Mesothelial cell of epicardium (in vitro differentiated cells): ENCODE measurements at places on chromosomes 2 and 18.
A peak's percentile ranks its signal among the peaks of the same experiment; 100 is the strongest.

DNA sequence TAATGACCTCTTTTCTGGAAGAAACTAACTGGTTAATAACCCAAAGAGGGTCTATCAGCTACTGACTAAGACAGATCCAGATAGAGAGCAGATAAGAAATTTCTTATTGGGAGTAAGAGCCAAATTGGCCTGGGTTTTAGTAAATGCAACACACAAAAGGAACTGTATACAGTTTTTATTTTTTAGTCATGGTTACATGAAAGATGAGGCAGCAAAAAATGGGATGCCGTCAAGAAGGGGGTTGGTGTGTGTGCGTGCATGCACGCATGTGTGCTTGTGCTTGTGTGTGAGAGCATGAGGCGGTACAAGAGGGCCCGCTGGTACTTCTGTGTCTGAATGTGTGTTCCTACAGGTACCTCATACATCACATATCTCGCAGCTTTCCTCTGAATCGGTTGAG lies 466.2 kb upstream of the HNRNPA3 start:
- H3K36me3 ChIP-seq: no peaks in the 10 kb centered on the region
- H3K4me1 ChIP-seq: peaks cover 66% of the 10 kb centered on the region
- no peak overlapping the region for H3K4me3 ChIP-seq
- H3K27me3 ChIP-seq: no peaks in the 10 kb centered on the region
- no peak overlapping the region for H3K27ac ChIP-seq
- DNase-seq: no peak

DNA sequence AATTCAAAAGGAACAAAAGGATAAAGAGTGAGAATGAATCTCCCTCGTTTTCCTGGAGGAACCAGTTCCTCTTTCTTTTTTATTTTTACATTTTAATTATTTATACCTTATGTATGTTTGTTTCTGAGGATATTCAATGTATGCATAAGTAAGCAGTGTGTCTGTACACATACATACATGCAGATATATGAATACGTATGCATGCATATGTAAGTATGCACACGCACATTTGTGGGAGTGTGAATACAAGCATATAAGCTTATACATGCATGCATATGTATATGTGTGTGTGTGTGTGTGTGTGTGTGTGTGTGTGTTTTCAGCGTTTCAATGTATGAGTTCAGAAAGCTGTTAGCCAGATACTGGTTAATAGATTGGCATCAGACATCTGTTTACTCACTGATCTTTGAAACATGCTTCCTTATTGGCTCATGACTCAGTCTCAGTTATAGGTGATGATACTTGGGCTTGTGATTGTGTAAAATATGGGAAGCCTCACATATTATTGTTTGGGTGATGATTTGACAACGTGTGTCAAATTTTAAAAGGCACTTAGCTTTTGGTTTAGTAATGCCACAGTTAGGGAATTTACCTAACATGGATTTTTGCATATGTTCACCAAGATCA lies 279.7 kb upstream of the TRIB2 start:
- no peaks in the 10 kb centered on the region for H3K36me3 ChIP-seq
- H3K4me1 ChIP-seq: peaks cover 10% of the 10 kb centered on the region
- no peaks in the 10 kb centered on the region for H3K27me3 ChIP-seq
- no peak for DNase-seq

- H3K27ac ChIP-seq: no peak overlapping the region
- no peak overlapping the region for H3K4me3 ChIP-seq
- H3K4me1 ChIP-seq: peaks cover 22% of the 10 kb centered on the region
- H3K36me3 ChIP-seq: peaks cover 6% of the 10 kb centered on the region
- no peaks in the 10 kb centered on the region for H3K27me3 ChIP-seq
Measured at GRCh38 chr2:220143336-220143735, 515.9 kb downstream of the SLC4A3 start.

DNA sequence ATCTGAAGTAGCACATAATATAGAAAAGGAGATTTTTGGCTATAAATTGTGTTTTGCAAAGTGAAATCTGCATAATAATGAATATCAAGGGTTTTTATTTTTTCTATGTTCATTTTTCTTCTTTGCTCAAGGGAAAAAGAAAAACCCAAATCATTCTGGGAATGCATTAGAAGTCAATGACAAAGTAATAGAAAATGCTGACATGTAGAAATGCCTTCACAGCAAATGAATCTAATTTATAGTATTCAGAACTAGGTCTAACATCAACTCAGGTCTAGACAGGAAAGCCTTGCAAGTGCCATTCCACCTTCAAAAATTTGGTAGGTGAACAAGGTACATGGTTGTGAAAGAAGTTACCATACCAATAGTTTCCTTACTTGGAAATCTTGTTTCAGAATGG lies 831.5 kb upstream of the CELF4 start:
- no peak overlapping the region for H3K4me3 ChIP-seq
- no peak for DNase-seq

GRCh38 chr18:31774477-31774785 lies 13.8 kb upstream of the SLC25A52 start:
- no peak overlapping the region for H3K4me3 ChIP-seq
- H3K27me3 ChIP-seq: no peaks in the 10 kb centered on the region
- no peak for DNase-seq
- H3K27ac ChIP-seq: no peak overlapping the region

DNA sequence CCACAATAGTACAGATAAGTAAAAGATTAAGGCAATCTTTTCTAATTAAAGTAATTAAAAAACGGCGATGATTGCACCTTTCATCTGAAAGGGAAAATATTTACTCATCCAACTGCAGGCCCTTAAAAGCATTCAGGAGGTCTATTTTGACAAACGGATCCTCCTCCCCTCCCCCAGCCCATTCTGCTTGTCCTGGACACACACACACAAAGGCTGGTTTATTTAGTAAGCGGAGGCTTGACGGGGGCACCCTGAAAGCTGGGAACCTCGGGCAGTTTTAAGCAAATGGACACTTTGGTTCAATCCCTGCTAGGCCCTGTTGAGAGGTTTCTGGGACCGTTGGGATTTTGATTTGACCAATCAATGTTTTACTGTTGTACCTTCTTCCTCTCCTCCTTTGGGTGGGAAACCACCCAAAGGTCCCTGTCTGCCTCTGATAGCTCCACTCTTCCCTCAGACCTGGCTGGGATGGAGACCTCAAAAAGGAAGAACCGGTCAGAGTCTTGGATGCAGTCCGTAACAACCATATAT lies 135.8 kb upstream of the HAAO start:
- H3K36me3 ChIP-seq: no peaks in the 10 kb centered on the region
- peaks cover 91% of the 10 kb centered on the region for H3K4me1 ChIP-seq
- DNase-seq: no peak
- peak overlapping the region; percentile 99 for H3K27ac ChIP-seq

DNA sequence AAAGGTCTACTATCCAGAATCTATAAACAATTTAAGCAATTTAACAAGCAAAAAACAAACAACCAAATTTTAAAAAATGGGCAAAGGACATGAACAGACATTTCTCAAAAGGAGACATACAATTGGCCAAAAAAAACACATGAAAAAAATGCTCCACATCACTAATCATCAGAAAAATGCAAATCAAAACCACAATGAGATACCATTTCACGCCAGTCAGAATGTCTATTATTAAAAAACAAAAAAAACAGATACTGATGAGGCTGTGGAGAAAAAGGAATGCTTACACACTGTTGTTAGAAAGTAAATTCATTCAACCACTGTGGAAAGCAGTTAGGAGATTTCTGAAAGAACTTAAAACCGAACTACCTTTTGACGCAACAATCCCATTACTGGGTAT lies 66.4 kb upstream of the SESTD1 start:
- H3K36me3 ChIP-seq: peaks cover 4% of the 10 kb centered on the region
- H3K27ac ChIP-seq: no peak overlapping the region
- no peak for DNase-seq
- no peak overlapping the region for H3K4me3 ChIP-seq
- peaks cover 9% of the 10 kb centered on the region for H3K27me3 ChIP-seq

DNA sequence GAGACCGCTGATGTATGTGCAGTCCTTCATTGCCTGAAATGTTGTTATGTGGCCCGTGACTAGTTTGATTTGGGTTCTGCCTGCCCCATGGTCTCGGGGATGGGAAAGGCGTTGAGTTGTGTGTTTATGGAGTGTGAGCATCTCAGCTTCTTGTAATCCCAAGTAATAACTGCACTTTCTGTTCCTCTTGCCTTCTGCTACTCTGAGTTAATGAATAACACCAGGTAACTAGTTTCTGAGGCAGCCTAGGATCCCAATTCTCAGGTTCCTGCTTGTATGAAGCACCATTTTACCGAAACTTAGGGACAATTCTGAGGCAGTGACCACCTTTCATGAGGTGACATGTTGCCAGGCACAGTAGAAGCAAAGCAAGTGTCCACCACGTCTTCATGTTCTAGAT lies 170.0 kb downstream of the ALK start:
- H3K27me3 ChIP-seq: peaks cover 23% of the 10 kb centered on the region
- H3K27ac ChIP-seq: no peak overlapping the region
- H3K4me1 ChIP-seq: no peaks in the 10 kb centered on the region

DNA sequence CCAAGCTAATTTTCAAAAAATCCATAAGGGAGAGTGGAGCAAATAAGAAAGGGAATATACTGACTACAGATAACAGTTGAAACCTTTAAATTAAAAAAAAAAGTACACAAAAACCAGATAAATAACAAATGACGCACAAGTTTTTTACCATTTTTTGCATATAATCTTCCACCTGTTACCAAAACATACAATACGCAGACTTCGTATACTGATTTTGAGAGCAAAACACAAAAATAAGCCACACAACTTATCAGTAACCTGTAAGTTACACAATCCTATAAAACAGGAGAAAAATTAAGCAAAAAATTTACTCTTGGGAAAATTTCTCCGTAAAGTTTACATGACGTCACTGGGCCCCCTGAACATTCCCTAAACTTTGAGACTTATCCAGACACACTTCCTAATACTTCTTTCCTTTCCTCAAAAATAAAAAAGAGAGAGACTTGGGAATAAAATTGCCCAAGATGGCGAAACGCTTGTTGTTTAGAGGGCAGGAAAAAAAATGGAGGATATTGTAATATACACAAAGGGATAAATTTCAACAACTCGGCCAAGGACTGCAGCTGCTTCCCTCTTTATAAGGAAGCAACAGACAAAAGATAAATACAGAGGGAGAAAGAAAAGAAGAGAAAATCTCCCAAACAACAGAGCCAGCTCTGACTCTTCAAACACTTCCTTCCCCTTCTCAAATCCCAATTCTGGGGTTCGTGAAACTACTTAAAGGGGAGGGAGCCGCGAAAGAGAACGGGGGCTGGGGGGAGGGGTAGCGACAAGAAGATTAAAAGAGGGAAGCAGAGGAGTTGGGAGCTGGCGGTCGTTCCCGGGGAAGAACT lies 1.6 kb downstream of the BAZ2B start:
- DNase-seq: no peak
- no peaks in the 10 kb centered on the region for H3K36me3 ChIP-seq
- H3K27ac ChIP-seq: peak overlapping the region; percentile 100
- peak overlapping the region; percentile 82 for H3K4me3 ChIP-seq
- no peaks in the 10 kb centered on the region for H3K27me3 ChIP-seq

- peak overlapping the region; percentile 40 for H3K27ac ChIP-seq
- H3K27me3 ChIP-seq: no peaks in the 10 kb centered on the region
- H3K36me3 ChIP-seq: peaks cover 14% of the 10 kb centered on the region
- H3K4me1 ChIP-seq: peaks cover 34% of the 10 kb centered on the region
- H3K4me3 ChIP-seq: peak overlapping the region; percentile 19
Measured at GRCh38 chr2:43228756-43229659, 2.6 kb upstream of the ZFP36L2 start.

GRCh38 chr2:45653122-45653913 lies 1.8 kb downstream of the PRKCE start:
- H3K4me3 ChIP-seq: peak overlapping the region; percentile 73
- H3K36me3 ChIP-seq: no peaks in the 10 kb centered on the region
- no peak for DNase-seq
- peaks cover 12% of the 10 kb centered on the region for H3K27me3 ChIP-seq
- no peak overlapping the region for H3K27ac ChIP-seq
- H3K4me1 ChIP-seq: peaks cover 32% of the 10 kb centered on the region

GRCh38 chr18:75173125-75173432 lies 35.9 kb downstream of the PTGR3 start:
- H3K27me3 ChIP-seq: peaks cover 3% of the 10 kb centered on the region
- no peak for DNase-seq
- no peak overlapping the region for H3K27ac ChIP-seq
- H3K4me3 ChIP-seq: no peak overlapping the region
- peaks cover 4% of the 10 kb centered on the region for H3K4me1 ChIP-seq
- no peaks in the 10 kb centered on the region for H3K36me3 ChIP-seq

- H3K4me1 ChIP-seq: peaks cover 39% of the 10 kb centered on the region
- H3K4me3 ChIP-seq: no peak overlapping the region
- H3K27ac ChIP-seq: peak overlapping the region; percentile 30
- no peaks in the 10 kb centered on the region for H3K27me3 ChIP-seq
- DNase-seq: no peak
Measured at GRCh38 chr2:36954977-36955607, 11.2 kb downstream of the STRN start.

DNA sequence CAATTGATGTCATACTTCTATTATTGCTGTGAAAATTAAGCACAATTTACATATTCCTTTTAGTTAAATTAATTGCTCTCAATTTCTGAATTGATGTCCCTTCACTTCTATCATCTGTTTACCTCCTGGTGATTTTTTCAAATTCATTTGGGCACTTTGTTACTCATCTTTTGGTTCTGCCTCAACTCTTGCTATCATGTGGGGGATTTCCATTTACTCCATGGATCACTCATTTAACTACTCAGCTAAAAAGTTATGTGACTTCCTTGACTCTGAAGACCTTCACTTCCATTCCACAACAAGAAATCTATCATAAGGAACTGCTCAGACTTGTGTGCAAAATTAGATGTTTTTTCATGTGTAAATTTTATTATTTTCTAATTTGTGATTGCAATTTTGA lies 126.2 kb downstream of the EHBP1 start:
- no peak for DNase-seq
- no peak overlapping the region for H3K4me3 ChIP-seq
- no peak overlapping the region for H3K27ac ChIP-seq

- peaks cover 5% of the 10 kb centered on the region for H3K4me1 ChIP-seq
- DNase-seq: no peak
- H3K36me3 ChIP-seq: no peaks in the 10 kb centered on the region
- H3K27ac ChIP-seq: no peak overlapping the region
Measured at GRCh38 chr2:220279840-220280239, 652.4 kb downstream of the SLC4A3 start.

GRCh38 chr2:30272761-30273573 lies 41.6 kb downstream of the LBH start:
- peaks cover 22% of the 10 kb centered on the region for H3K4me1 ChIP-seq
- no peak overlapping the region for H3K4me3 ChIP-seq
- no peaks in the 10 kb centered on the region for H3K36me3 ChIP-seq
- no peaks in the 10 kb centered on the region for H3K27me3 ChIP-seq
- DNase-seq: no peak
- H3K27ac ChIP-seq: peak overlapping the region; percentile 67

GRCh38 chr2:196278491-196278911 lies 107.1 kb upstream of the STK17B start:
- H3K27ac ChIP-seq: no peak overlapping the region
- H3K27me3 ChIP-seq: no peaks in the 10 kb centered on the region
- peaks cover 42% of the 10 kb centered on the region for H3K4me1 ChIP-seq

- H3K36me3 ChIP-seq: no peaks in the 10 kb centered on the region
- H3K27me3 ChIP-seq: no peaks in the 10 kb centered on the region
- DNase-seq: no peak
Measured at GRCh38 chr2:12536976-12537375, 179.8 kb upstream of the TRIB2 start.
